PC-3 (cell line): ENCODE measurements at places on chromosomes 4 and X.

DNA sequence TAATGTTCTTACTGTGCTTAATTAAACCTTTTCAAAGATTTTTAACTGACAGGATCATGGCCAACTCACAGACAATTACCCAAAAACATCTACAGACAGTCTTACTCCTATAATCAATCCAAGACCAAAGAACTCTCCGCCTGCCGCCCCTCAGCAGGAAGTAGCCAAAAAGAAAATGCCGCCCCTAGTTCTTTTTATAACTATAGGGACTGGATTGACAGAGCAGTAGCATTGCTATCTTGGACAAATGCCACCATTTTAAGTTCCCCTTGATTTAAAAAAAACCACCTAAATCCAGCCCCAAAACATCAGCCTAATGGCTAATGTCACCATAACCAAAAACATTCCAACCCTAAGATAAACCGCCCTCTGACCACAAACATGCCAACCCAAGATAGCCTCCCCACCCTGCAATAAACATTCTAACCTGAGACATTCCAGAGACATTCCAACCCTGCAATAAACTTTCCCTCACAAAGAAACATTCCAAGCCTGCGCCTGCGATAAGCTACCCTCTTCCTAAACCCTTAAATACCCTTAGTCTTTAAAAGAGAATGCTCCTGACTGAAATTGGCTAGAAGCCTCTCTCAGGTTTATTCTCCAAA, 77.0 kb downstream of the COQ2 start:
- DNase-seq = peak; percentile 75

DNA sequence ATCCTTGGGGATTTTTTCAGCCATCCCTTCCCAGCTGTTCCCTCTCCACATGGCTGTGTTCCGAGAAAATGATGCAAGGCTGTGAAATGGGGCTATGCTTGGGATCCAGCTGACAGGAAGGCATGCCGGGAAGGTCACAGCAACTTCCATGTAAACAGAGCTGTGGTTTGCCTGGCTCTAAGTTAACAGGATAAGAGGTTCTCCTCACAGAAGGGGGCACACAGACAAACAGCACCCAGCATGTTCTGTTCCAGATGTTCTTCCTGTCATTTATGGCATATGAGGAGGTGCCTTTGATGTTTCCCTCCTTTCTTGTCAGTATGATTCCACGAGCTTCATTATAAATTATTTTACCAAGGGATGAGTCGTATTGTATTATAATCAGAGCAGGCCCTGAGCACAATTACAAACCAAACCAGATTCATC, 220.7 kb downstream of the ANTXR2 start:
- DNase-seq = no peak

GRCh38 chrX:134898440-134898839, 92.4 kb upstream of the SMIM10 start:
- peak; percentile 3 for DNase-seq

GRCh38 chr4:77699731-77700210, 94.2 kb downstream of the CXCL13 start:
- peak; percentile 58 for DNase-seq

DNA sequence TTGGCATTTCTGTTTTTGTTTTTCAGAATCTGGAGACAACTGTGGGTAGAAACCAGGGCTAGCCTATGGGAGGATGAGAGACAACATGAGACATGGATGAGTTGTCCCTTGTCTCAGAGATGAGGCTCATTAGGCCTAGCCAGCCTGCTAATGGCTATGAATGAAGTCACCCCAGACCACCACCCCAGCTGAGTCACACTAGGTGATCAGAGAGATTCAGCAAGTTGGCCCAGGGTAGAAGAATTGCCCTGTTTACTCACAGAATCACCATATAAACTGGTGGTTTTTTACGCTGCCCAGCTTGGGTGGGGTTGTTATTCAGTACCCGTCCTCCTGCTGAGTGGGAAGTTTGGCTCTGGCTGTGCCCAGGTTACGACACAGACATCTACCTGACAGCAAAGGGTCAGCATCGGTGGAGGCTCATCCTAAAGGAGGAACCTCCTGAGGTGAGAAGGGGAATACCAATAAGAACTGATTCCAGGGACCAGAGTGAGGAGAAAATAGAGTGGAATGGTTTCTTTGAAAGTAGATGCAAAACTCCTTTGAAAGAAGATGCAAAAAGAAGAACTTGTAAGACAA, 17.2 kb upstream of the ARSJ start:
- peak; percentile 81 for DNase-seq
